ENCODE measurements at places on chromosomes 2 and 18.

DNA sequence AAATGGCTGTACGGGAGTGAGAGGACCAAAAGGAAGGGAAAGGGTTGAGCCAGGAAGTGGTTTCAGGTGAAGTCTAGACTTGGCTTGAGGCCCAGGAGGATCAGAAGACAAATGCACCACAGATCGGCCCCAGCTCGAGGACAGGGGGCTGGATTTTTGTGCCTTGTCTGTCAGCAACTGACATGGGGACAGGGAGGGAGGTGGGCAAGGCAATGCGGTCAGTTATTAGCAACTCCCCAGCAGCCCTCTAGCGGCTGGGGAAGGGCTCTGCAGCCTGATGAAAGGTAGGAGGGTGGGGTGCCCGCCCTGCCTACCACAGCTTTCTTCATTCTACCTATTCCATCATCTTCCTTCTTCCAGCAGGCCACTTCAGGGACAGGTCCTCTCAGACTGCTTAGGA is 50.0 kb downstream of the CPO start:
- DNase-seq = no peak

DNA sequence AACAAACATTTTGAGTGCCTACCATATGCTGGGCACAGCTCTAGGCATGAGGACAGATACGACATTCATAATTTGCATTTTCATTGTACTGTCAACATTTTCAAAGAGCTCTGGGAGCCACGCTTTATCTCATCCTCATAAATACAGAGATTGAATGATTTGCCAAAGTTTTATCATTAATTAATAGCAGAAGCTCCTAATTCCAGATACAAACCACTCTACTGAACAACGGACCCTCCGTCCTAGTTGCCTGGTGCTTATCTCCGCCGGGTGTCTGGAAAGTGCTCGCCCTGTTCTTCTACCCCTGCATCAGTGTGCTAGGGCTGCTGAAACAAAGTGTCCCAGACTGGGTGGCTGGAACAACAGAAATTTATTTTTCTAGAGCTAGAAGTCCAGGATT is 23.8 kb downstream of the SERTAD2 start:
- no peak for DNase-seq

GRCh38 chr2:25590921-25591505 is 82.4 kb downstream of the DTNB start:
- no peak for DNase-seq

GRCh38 chr2:199025146-199025545 is 432.6 kb downstream of the SATB2 start:
- no peak for DNase-seq

- DNase-seq = no peak
Observed at GRCh38 chr2:28282248-28282647, 110.4 kb upstream of the FOSL2 start.
